ENCODE measurements at places on chromosomes 3 and 15.

GRCh38 chr3:18237251-18238005, 187.7 kb downstream of the SATB1 start:
- H3K27me3 ChIP-seq: peaks cover 14% of the 10 kb centered on the region
- DNase-seq: peak; percentile 46
- H3K27ac ChIP-seq: peak overlapping the region; percentile 15
- H3K36me3 ChIP-seq: no peaks in the 10 kb centered on the region
- H3K4me3 ChIP-seq: no peak overlapping the region
- peaks cover 10% of the 10 kb centered on the region for H3K4me1 ChIP-seq

DNA sequence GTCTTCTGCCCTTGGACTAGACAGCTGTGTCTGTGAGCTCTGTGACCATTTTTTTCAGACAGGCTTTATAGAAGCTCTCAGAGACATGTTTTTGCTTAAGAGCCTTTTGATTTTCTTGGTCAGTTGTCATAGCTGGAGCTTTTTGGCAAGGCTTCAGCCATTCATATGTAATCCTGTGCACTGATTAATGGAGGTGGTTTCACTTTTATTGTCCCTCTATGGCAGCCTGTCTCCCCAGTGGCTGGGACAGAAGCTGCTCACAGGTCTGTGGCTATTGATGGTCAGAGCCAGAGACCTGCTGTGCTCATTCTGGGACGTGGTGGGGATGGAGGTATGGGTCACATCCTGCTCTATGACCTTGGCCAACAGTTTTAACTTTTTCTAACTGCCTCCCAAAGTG, 226.6 kb upstream of the LRRFIP2 start:
- no peak overlapping the region for H3K27ac ChIP-seq
- no peak overlapping the region for H3K4me3 ChIP-seq
- no peaks in the 10 kb centered on the region for H3K27me3 ChIP-seq
- H3K4me1 ChIP-seq: no peaks in the 10 kb centered on the region

DNA sequence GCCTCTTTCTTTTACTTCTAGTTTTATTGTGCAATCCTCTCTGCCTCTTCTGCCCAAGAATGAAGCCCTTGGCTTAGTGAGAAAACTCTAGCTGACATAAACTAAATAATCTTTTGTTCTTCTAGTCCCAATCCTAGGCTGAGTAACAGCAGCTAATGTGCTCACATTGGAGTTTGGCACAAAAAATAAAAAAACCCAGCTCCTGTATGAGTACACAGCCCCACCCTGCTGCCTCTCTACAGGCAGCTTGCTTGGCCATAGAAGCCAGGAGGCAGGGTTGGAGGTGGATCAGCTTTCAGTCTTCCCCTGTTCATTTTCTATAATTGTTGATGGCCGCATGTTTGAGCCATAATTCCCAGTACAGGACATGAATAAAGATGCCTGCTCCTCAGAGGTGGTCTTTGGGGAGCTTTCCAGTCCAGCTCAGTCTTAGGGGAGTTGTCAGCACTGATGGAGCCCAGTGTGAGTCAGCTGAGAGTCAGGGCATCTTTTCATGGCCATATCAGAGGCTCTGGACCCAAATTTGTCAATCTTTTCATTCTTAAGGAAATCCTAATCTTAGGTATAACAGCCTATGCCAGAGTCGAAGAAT, 46.7 kb downstream of the RTP1 start:
- H3K4me1 ChIP-seq: peaks cover 8% of the 10 kb centered on the region
- no peak overlapping the region for H3K27ac ChIP-seq
- DNase-seq: no peak
- peaks cover 36% of the 10 kb centered on the region for H3K27me3 ChIP-seq

- DNase-seq: no peak
- peaks cover 3% of the 10 kb centered on the region for H3K27me3 ChIP-seq
- H3K27ac ChIP-seq: no peak overlapping the region
- H3K36me3 ChIP-seq: no peaks in the 10 kb centered on the region
Observed at GRCh38 chr15:51319539-51319938, 18.9 kb downstream of the CYP19A1 start.

GRCh38 chr15:54150255-54150654, 172.0 kb downstream of the UNC13C start:
- H3K36me3 ChIP-seq: no peaks in the 10 kb centered on the region
- DNase-seq: no peak
- no peaks in the 10 kb centered on the region for H3K27me3 ChIP-seq
- H3K4me3 ChIP-seq: no peak overlapping the region

DNA sequence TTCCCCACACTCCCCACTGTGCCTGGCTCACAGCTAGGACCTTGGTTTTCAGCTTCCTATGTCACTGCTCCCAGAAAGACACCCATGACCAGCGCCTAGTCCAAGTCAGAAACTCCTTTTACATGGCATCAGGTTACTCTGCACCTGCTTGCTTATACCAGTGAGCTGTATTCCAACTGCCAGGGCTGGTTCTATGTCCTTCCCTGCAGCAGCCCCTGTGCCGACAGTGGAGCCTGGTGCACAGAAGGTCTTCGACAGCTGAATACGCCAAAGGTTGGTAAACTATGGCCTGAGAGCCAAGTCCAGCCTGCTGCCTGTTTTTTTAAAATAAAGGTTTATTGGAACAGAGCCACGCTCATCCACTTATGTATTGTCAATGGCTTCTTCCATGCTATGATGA, 102.5 kb downstream of the IQSEC1 start:
- peaks cover 26% of the 10 kb centered on the region for H3K4me1 ChIP-seq
- no peak overlapping the region for H3K4me3 ChIP-seq
- no peak overlapping the region for H3K27ac ChIP-seq
- H3K36me3 ChIP-seq: peaks cover 18% of the 10 kb centered on the region

- H3K36me3 ChIP-seq: no peaks in the 10 kb centered on the region
- H3K4me1 ChIP-seq: peaks cover 3% of the 10 kb centered on the region
- DNase-seq: no peak
Observed at GRCh38 chr15:55434989-55435825, 26.9 kb downstream of the PIERCE2 start.

DNA sequence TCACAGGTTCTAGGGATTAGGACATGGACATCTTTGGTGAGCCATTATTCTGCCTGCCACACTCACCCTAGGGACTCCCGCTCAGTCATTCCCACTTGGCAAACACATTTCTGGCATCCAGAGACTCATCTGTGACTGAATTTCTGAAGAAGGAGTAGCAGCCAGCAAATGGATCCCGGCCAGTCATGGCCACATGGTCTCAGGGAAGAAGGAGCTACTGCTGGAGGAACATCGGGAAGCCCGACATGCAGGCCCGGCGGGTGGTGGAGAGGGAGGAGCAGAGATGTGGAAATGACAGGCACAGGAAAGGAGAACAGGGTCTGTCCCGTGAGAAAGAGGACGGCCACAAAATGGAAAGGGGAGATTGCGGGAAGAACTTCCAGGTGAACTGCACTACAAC, 65.4 kb downstream of the SEMA5B start:
- H3K27me3 ChIP-seq: peaks cover 35% of the 10 kb centered on the region
- H3K4me3 ChIP-seq: no peak overlapping the region
- no peaks in the 10 kb centered on the region for H3K36me3 ChIP-seq
- DNase-seq: no peak

GRCh38 chr3:104044002-104044401, 1322.7 kb upstream of the ALCAM start:
- no peaks in the 10 kb centered on the region for H3K4me1 ChIP-seq
- H3K27ac ChIP-seq: no peak overlapping the region
- H3K36me3 ChIP-seq: no peaks in the 10 kb centered on the region
- no peaks in the 10 kb centered on the region for H3K27me3 ChIP-seq
- no peak overlapping the region for H3K4me3 ChIP-seq

GRCh38 chr3:120864541-120864940, 43.5 kb upstream of the STXBP5L start:
- H3K4me3 ChIP-seq: no peak overlapping the region
- no peaks in the 10 kb centered on the region for H3K36me3 ChIP-seq
- H3K27ac ChIP-seq: no peak overlapping the region
- no peaks in the 10 kb centered on the region for H3K4me1 ChIP-seq
- no peak for DNase-seq

DNA sequence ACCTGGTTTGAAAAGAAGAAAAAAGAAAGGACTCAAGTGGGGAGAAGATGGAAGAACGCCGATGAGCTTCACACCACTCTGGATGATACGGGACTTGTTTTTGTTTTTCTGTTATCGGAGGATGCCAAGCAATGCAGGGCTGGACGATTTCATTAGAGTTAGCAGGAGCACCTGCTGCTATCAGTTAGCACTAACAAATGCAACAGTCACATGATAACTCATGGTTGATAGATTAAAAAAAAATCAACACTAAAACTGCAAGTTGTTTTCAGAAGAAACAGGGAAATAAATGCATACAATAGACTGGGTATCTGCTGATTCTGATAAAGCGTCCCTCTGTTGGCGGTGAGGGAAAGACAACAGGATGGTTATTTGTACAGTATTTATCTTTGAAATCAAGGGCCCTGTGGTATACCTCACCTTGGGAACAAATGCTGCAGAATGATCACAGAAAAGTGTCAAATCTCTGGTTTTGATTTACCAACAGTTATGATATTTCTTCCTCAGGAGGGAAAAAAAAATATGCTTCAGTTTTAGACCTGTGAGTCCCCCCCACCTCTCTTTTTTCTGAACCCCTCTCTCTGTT, 575.1 kb downstream of the FOXP1 start:
- H3K27me3 ChIP-seq: no peaks in the 10 kb centered on the region
- no peak for DNase-seq
- H3K4me1 ChIP-seq: peaks cover 51% of the 10 kb centered on the region
- peak overlapping the region; percentile 34 for H3K27ac ChIP-seq

- H3K4me3 ChIP-seq: no peak overlapping the region
- no peaks in the 10 kb centered on the region for H3K36me3 ChIP-seq
- H3K4me1 ChIP-seq: peaks cover 16% of the 10 kb centered on the region
- no peak for DNase-seq
- H3K27ac ChIP-seq: no peak overlapping the region
- no peaks in the 10 kb centered on the region for H3K27me3 ChIP-seq
Observed at GRCh38 chr15:98774756-98775497, 126.6 kb downstream of the IGF1R start.

GRCh38 chr3:16060358-16060852, 114.1 kb upstream of the GALNT15 start:
- H3K27me3 ChIP-seq: no peaks in the 10 kb centered on the region
- no peaks in the 10 kb centered on the region for H3K36me3 ChIP-seq
- H3K4me1 ChIP-seq: no peaks in the 10 kb centered on the region
- no peak overlapping the region for H3K4me3 ChIP-seq
- DNase-seq: no peak

All from T-helper 2 cell treated with Interferon-gamma antibody and Interleukin-4, amounts not matched to agents 5 μg/mL and 100 μg/mL, for 36 hours (primary cell).